ENCODE measurements at places on chromosomes 4 and X. TPM values are rescaled to one million over a fixed set of nuclear protein-coding genes. Genes with fewer than 3 reads are reported as not detected.

The ATG4A gene
- 51.6 TPM for total RNA-seq

The HSD17B11 gene
- 29.9 TPM for total RNA-seq

The HEPH gene
- 1.5 TPM for total RNA-seq

The BEND4 gene
- 0.05 TPM for total RNA-seq

The CHST7 gene
- total RNA-seq = 37.3 TPM

The SUPT20HL1 gene
- not detected for total RNA-seq
